ENCODE measurements at places on chromosomes 3 and 15. TPM values are rescaled to one million over a fixed set of nuclear protein-coding genes. Genes with fewer than 3 reads are reported as not detected.

GRCh38 chr3:174376346-174376745 is 482.8 kb upstream of the NAALADL2 start:
- no peak overlapping the region for H3K27ac ChIP-seq
- H3K4me3 ChIP-seq, result no peak overlapping the region
- no peaks in the 10 kb centered on the region for H3K36me3 ChIP-seq
- no peaks in the 10 kb centered on the region for H3K4me1 ChIP-seq
- no peak for DNase-seq

IMPG2 gene
- 0.45 TPM for total RNA-seq

- H3K4me3 ChIP-seq, result no peak overlapping the region
- H3K27ac ChIP-seq, result no peak overlapping the region
- H3K4me1 ChIP-seq, result no peaks in the 10 kb centered on the region
- no peak for DNase-seq
- no peaks in the 10 kb centered on the region for H3K27me3 ChIP-seq
Observed at GRCh38 chr3:107676469-107677309, 153.9 kb downstream of the BBX start.

- H3K27ac ChIP-seq, result no peak overlapping the region
- H3K4me3 ChIP-seq, result no peak overlapping the region
- no peaks in the 10 kb centered on the region for H3K4me1 ChIP-seq
- no peak for DNase-seq
- H3K27me3 ChIP-seq, result no peaks in the 10 kb centered on the region
Observed at GRCh38 chr15:67976506-67977073, 77.5 kb upstream of the PIAS1 start.

XIRP1 gene
- not detected for total RNA-seq

SERPINI2 gene
- total RNA-seq, result not detected

DNA sequence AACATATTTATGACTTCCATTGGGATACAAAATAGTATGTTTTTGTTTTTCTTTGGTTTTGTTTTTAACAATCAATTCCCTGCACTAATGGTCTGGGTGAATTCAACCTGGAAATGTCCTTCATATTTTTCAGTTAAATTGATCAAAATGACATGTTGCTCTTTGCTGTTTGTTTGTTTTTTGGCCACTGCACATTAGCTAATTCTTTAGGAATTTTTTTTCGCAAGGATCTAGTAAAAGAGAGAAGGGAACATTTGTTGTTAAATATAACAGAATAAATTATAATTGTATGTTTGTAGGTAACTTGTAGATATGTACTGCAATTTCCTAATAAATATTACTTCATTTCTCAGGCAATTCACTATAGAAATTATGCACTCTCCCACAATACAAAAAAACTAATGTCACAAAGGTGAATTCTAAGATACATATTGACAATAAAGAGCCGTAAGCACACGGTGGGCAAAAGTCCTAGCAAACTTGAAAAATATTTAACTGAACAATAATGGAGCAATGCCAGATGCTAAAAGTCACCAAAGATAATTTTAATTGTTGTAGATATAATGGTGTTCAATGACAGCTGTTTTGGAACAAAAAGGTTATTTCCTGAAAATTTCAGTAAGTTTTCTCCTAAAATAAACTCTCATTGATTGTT is 21.4 kb upstream of the PPARG start:
- H3K4me3 ChIP-seq, result no peak overlapping the region
- no peak for DNase-seq
- no peaks in the 10 kb centered on the region for H3K4me1 ChIP-seq
- H3K27ac ChIP-seq, result no peak overlapping the region
- H3K27me3 ChIP-seq, result no peaks in the 10 kb centered on the region

- H3K4me1 ChIP-seq, result peaks cover 13% of the 10 kb centered on the region
- H3K36me3 ChIP-seq, result no peaks in the 10 kb centered on the region
- no peaks in the 10 kb centered on the region for H3K27me3 ChIP-seq
Observed at GRCh38 chr3:67015702-67016484, 17.8 kb downstream of the KBTBD8 start.

DNA sequence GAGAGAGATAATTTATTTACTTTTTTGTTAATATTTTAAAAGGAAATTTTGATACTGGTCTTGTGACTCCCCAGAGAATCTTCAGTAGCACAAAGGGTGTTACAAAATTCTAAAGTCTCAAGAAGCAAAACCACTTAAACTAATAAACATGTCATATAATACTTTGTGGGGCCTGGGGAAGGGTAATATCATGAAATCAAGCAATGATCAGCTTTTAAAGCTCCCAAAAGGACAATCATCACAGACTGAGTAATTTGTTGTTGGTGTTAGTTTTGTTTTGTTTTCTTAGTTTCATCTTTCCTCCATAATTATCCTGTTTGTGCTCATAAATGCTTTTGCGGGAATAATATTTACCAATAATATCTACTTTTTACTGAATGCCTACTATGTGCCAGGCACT is 55.0 kb downstream of the TMEM212 start:
- no peaks in the 10 kb centered on the region for H3K27me3 ChIP-seq
- no peaks in the 10 kb centered on the region for H3K36me3 ChIP-seq
- H3K4me1 ChIP-seq, result no peaks in the 10 kb centered on the region
- H3K27ac ChIP-seq, result no peak overlapping the region
- no peak for DNase-seq
- H3K4me3 ChIP-seq, result no peak overlapping the region

DNA sequence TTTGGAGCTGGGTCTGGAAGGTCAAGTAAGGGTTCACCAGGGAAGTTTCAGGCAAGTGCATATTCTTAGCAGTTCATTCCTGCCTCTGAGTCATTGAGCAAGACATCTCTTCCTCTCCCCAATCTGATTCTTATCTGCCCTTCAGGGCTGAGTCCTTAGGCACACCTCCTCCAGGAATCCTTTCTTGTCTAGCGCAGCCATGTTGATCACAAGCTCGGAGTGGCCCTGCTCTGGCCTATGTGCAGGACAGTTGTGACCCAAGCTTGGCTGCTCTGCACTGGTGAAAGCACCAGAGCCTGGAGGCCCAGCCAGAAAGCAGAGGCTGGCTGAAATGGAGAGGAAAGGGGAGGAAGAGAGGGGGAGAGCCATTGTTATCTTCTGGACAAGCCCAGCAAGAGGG is 30.9 kb upstream of the MRPS22 start:
- no peak for DNase-seq
- H3K27ac ChIP-seq, result no peak overlapping the region
- H3K4me3 ChIP-seq, result no peak overlapping the region
- no peaks in the 10 kb centered on the region for H3K4me1 ChIP-seq
- H3K36me3 ChIP-seq, result no peaks in the 10 kb centered on the region

Measured in CD4-positive, alpha-beta T cell (primary cell).